Activated naive CD8-positive, alpha-beta T cell treated with anti-CD3 and anti-CD28 coated beads, Interleukin-2, amount 50 U/mL, for 24 hours (primary cell): ENCODE measurements at places on chromosomes 7 and 10.

DNA sequence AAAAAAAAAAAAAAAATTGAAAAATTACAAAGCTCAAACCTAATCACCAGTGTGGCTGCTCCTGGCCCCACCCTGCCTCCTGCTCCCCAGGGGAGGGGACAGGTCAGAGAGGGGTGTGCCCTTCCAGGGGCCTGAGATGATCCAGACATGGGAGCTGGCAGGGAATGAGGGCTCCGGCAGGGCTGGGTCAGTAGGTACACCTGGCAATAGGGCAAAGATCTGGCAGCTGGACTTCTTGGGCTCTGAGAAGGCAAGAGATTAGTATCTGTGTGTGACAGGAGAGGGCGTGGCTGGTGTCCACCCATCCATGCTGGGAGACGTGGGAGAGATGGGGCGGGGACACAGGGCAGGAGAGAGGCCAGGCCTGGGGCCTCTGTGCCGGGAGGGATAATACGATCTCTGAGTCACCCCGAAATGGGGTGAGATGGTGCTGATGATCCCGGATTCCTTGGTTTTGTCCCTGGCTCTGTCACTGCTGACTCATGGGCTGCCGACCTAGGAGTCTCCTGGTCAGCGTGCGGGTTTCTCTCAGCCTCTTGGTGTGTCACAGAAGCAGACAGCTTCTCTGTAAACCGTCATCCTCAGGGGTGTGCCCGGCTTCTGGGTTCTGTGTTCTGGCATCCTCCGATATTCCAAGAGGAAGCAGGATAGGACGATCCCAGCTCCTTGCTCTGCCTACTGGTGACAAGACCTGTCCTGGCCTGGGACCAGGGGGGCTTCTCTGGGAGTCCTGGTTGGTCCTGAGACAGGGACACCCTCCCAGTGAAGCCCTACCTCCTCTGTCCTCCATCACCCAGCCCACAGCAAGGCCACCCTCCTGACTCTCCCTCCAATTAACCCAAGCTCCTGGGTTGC lies 8.2 kb upstream of the CLDN4 start:
- no peak for DNase-seq

- DNase-seq: no peak
Observed at GRCh38 chr10:30847199-30847598, 184.5 kb downstream of the ZNF438 start.

DNA sequence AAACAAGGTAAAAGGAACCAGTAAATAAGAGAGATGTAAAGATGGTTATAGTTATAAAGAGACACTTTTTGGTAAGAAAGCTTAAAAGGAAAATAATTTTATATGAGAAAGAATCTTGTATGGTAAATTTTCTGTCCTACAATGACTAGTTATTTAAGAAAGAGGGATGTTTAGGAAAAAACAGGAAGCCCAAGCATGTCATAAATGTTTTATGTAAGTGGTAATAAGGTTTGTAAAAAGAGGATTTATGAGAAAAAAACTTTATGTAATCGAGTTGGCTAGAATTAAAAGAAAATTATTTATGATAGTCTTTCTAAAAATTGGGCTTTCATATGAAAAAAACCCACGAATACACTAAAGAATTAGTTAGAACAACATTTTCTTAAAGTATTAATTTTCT lies 34.2 kb upstream of the CREB3L2 start:
- no peak for DNase-seq

GRCh38 chr10:71608819-71609768 lies 110.5 kb downstream of the C10orf105 start:
- peak; percentile 84 for DNase-seq

DNA sequence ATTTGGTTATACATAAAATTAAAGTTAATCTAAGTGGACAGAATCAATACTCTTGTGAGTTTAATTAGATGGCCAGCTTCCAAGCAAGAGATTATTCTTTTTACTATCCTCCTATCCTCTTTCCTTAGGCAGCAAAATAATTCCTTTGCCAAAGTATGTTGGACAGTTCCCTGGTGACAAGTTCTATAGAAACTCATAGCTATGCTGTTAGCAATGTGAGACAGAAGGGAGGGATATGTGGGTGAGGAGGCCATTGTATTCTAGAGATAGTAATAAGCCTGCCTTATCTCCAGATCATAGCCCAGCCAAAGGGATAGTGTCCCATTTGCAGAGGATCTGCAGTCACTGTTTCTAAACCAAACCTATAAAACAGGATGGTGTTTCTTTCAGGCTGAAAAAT lies 181.6 kb upstream of the HDAC9 start:
- no peak for DNase-seq

DNA sequence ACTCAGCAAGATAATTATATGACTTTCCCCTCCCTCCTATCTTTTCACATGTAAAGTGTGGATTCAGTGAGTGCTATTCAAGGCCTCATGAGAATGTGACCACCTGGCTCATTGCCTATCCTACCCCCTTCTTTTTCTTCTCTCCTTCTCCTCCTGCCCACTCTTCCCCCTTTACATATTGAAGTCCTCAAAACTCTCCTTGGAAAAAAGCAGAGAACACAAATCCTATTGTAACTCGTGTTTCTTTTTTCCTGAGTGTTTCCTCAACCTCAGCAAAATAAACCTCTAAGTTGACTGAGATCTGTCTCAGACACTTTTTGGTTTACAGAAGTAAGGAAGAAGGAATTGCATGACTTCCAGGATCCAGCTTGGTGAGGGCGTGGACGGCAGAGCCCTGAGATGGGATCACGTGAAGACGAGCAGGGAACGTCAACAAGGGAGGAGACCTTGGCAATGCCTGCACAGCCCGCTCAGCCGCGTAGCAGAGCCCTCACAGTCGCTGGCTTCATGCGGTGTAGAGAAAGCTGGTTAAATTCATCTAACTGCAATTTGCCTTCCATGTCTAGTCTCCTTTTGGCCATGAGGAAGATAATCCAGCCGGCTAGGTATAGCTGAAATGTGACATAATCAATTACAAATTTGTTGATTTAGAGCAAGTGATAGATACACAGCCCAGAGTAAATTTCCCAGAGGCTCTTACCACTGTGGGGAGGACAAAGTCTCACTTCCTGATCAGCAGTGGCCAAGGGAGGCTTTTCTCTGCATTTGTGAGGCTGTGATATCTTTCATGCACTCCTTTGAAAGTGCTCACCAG lies 75.7 kb downstream of the LYZL2 start:
- DNase-seq: no peak

GRCh38 chr7:120842121-120842621 lies 15.8 kb downstream of the TSPAN12 start:
- no peak for DNase-seq

DNA sequence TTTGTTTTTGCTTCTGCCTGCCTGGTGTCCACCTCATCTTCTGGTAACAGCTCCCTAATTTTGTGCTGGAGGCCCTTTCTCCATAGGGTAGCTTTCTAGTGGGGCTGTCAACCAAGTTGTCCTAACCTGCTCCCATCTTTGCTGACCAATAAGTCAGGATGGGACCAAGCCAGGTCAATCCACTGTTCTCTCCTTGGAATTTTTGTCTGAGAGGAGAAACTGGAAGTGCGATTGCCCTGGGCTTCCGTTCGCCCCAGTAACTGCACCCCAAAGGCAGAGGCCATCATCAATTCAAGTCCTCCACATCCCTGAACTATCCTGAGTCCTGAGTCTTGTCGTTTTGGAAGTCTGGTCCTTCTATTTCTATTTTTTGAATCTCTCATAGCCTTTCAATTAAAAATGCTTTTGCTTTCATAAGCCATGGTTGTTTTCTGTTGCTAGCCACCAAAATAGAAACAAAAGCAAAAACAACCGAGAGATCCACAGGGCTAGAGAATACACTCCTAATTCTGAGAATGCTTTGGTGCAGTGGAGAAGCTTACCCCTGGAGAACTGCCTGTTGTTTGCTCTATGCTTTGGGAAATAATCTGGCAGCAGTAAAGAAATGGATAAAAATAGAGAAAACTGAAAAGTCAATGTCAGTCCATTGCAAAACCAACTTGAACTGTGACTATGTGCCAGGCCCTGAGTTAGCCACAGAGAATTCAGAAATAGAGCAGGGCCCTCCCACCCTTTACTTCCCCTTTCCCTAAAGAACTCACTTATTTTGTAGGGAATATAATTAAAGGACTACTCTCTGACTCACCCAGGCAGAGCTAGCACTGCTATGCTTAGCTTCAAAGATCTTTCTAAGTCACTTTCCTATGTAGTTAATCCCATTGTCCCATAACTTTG lies 368.1 kb downstream of the CXCL12 start:
- DNase-seq: no peak

GRCh38 chr10:122089311-122090017 lies 100.5 kb downstream of the TACC2 start:
- DNase-seq: no peak

- no peak for DNase-seq
Observed at GRCh38 chr7:107951172-107951787, 51.7 kb downstream of the LAMB1 start.

GRCh38 chr10:103559776-103560175 lies 66.3 kb downstream of the NEURL1 start:
- no peak for DNase-seq

DNA sequence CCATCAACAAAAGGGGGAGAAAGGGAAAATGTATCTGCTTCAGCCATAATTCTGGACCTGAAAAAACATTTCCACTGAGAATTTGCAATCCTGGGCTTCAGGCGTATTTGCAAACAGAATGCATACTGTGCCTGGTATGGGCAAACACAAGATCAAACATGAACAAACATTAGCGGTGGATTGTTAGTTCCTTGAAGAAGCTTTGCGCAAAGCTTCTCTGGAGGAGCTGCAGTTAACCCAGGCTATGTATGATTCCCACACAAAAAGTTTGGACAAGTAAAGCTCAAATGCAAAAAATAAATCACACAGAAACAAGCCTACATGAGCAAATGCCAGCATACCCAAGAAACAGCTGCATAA lies 20.4 kb upstream of the HILPDA start:
- DNase-seq: no peak

GRCh38 chr10:120098232-120098930 lies 205.9 kb downstream of the SEC23IP start:
- DNase-seq: no peak

- peak; percentile 91 for DNase-seq
Observed at GRCh38 chr10:32056136-32057035, at the start of gene KIF5B. Gene KIF5B, minus strand, starts transcription at chr10:32056425. Its CDS starts 452 bp downstream, at chr10:32055973.

DNA sequence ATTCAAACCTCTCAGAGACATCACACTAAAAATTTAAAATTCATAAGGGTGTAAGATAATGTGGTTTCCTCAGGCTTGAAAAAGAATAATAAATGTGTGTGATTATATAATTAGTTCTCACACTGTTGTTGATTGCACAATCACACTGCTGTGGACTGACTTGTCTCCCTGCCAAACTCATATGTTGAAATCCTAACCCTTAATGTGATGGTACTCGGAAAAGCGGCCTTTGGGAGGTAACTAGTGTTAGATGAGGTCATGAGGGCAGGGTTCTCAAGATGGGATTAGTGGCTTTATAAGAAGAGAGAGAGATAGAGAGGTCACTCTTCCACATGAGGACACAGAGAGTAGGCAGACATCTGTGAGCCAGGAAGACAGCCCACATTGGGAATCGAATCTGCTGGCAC lies 128.5 kb upstream of the COL1A2 start:
- DNase-seq: no peak

- no peak for DNase-seq
Observed at GRCh38 chr10:16545116-16545736, 23.5 kb upstream of the C1QL3 start.

DNA sequence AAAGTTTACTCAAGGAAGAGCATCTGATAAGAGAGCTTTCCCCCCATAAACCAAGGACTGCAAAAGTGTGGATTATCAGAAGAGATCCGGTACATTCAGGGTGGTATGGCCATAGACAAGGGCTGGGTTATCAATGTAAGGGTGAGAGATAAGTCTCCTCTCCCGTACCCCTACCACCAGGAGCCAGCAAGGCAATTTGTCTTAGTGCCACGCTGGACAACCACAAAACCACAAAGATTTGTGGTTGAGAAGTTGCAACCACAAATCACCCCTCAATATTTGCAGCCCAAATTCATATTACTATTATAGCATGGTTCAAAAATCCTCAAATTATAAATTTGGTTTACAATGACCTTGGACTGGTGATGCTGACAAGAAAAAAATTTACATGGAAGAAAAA lies 2.3 kb upstream of the ZSCAN25 start:
- no peak for DNase-seq

DNA sequence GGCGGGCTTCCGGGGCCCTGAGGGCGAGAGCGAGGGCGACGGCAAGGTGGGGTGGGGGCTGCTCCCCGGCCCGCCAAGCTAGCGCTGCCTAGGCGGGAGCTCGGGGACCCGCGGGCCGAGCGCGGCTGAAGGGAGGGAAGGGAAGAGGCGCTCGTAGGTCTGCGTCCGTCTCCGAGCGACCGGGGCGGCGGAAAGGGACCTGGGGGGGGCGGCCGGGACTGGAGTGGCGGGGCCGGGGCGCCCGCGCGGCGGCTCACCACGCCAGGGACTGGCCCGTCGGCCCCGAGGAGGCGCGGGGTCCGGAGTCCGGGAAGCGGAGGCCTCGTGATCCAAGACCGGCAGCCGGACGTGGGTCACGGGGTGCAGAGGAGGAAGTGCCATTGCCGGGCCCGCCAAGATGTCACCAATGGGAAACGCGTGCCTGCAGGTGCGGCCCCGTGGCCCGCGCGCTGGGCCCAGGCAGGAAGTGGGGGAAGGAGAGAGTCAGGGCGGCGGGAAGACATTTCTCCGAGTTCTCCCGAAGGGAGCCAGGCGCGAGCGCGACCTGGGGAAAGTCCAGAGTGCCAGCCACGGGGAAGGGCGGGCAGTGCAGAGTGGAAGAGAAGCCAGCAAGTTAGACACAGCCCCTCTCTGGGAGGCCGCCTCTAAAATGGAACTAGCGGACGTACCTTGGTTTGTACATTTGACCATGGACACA lies 11.9 kb downstream of the HNRNPF start:
- peak; percentile 89 for DNase-seq

DNA sequence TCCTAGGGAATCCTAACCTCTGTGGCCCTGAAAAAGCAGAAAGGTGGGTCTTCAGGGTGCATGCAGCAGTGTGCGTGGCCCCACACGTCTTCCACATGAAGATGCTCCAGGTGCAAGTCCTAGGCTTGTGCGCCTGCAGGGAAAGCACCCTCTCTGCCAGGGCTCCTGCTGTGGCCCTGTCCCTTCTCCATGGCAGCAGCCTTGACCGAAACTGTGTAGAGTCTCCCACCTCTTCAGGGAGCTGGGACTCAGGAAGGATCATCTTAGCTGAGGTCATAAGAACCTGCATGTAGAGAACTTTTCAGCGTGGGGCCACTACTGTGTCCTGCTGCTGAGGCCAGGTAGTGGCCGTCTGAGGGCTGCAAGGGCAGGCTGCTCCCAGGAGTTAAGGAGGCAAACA lies 6.3 kb upstream of the CSGALNACT2 start:
- DNase-seq: no peak

GRCh38 chr7:98286093-98286539 lies 4.6 kb downstream of the BRI3 start:
- DNase-seq: no peak
